ENCODE measurements at places on chromosomes 12 and 14. TPM values are rescaled to one million over a fixed set of nuclear protein-coding genes. Genes with fewer than 3 reads are reported as not detected.

POU6F1 gene
- 1.5 TPM for total RNA-seq

TEX22 gene
- total RNA-seq, result 0.19 TPM

CAPZA3 gene
- total RNA-seq, result not detected

BICDL1 gene
- total RNA-seq, result 4.2 TPM

GLRX5 gene
- total RNA-seq, result 77.5 TPM

WNT1 gene
- not detected for total RNA-seq

RERG gene
- total RNA-seq, result 0.26 TPM

CDCA3 gene
- total RNA-seq, result 80.4 TPM
